Occipital lobe (tissue), 3 donors: ENCODE measurements at places on chromosomes 11 and 22. TPM values are rescaled to one million over a fixed set of nuclear protein-coding genes. Genes with fewer than 3 reads are reported as not detected.

Gene TSPAN18
- 19.7 TPM for total RNA-seq

Gene CRYBB1
- total RNA-seq: 0.62 TPM

Gene SYCE3
- not detected for total RNA-seq

Gene PLXNB2
- 46.0 TPM for total RNA-seq

Gene CBY1
- 16.5 TPM for total RNA-seq

Gene AHNAK
- 18.6 TPM for total RNA-seq

Gene PIH1D2
- total RNA-seq: 2.0 TPM

DNA sequence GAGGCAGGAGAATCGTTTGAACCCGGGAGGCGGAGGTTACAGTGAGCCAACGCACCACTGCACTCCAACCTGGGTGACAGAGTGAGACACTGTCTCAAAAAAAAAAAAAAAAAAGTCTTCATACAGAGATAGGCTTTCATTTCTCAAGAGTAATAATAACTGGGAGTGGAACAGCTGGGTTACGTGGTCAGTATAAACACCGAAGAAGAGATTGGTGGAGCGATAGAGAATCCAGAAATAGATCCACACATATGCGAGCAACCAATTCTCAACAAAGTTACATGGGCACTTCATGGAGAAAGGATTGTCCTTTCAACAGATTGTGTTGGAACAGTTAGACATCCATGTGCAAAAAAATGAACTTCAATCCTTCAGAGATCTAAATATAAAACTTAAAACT lies 24.6 kb downstream of the ZBED4 start:
- DNase-seq: no peak

DNA sequence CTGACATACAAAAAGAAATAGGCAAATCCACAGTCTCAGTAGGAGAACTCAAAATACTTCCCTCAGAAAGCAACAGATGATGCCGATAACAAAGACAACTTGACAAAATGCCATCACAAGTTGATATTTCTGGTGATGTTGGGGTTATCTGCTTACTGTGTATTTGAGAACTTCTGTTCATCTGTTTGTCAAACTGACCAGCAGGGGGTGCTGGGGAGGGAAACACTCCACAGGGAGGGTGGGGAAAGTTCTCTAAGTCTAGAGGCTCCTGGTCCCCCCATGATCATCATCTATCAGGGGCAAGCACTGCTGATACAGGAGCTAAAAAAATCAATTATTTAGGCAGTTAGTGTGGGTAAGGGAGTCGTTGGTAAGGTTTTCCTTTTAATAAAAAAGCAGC lies 19.2 kb downstream of the GLYATL1 start:
- DNase-seq: no peak

GRCh38 chr11:118200497-118200896 lies 24.1 kb upstream of the SCN2B start:
- DNase-seq: no peak

GRCh38 chr11:14766585-14766984 lies 123.0 kb downstream of the PDE3B start:
- DNase-seq: no peak

DNA sequence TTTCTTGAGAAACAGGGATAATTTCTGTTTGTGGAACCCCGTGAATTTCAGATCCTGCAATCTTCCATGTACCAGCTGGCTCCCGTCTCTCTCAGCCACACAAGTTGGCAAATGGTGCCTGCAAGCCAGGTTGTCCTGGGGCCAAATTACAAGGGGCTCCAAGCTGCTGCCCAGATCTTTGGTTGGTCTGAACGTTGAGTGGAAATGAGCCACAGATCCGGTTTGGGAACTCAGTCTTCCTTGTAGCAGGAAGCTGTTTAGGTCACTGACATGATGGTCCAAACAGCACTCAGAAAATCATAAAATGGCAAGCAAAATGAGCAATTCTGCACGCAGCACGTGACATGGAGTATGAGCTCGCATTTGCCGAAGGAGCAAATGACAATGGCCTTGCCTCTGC lies 1496.4 kb downstream of the TBC1D22A start:
- no peak for DNase-seq

GRCh38 chr11:2270322-2271076 lies at the start of gene ASCL2:
TSS of gene ASCL2 (minus strand) at chr11:2270588. CDS start at chr11:2270332, 256 bp downstream.
- no peak for DNase-seq

- no peak for DNase-seq
Observed at GRCh38 chr11:91086028-91086427, 863.2 kb upstream of the CHORDC1 start.

- DNase-seq: no peak
Observed at GRCh38 chr11:63595296-63595695, 18.9 kb downstream of the PLAAT3 start.

DNA sequence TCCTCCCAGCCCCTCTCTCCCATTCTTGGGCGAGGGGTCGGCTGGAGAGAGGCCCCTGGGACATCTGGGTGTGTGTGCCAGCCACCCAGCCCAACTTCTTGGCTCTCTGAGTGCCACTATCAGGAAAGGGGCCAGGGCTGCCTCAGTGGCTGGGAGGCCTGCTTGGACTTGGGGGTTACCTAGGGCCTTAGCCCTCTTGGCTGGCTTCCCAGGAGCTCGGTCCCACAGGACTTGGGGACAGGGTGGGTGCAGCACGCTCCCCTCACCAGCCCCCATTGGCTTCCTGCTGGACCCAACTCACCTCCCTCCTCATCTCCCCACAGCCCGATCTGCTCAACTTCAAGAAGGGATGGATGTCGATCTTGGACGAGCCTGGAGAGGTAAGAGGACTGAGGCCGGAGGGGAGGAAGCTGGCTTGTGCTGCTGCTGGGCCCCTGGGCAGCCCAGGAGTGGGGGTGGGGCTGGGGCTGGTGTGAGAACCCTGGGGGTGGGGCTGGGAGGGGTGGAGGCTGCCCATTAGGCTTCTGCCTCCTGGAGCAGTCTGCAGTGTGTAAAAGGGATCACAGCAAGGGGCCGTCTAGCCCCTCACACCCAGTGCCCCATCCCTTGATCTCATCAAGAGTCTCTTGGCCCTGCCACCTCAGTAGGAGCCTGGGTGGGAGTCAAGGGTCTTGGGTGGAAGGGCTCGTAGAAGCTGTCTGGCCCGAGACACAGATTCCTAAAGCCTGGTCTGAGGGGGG lies 54.8 kb downstream of the TRIOBP start:
- no peak for DNase-seq

DNA sequence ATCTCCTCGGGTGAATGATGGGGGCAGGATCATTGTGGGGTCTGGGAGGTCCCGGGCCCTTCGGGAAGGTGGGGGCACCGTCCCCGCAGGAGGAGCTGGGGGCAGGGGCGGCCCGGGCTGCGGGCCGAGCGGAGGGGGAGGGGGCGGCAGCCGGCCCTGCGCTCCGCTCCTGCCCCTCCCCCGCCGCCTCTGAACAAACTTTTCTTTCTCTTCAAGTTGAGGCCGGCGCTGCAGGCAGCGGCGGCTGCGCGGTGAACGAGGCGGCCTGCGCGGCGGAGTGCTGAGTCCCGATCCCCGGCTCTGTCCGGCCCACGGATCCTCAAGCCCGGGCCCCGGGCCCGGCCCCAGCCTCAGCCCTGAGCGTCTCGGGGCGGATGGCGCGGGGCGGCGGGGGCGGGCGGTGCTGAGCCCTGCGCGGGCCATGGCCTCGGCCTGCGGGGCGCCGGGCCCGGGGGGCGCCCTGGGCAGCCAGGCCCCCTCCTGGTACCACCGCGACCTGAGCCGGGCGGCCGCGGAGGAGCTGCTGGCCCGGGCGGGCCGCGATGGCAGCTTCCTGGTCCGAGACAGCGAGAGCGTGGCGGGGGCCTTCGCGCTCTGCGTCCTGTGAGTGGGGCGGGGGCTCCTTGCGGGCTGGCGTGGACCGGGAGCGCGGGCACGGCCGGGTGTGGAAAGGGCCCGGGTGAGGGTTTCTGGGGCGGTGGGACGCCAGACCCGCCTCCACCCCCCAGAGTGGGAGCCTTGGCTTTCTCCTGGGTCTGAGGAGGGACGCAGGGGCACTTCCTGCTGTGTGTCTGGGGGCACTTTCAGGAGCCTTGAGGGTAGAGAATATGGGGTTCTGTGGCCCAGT lies at the start of gene INPPL1:
INPPL1 (plus strand) TSS at position 204 of the 847 bp plus-strand sequence; CDS start at position 422, 218 bp downstream.
- DNase-seq: no peak

- DNase-seq: no peak
Observed at GRCh38 chr11:45805305-45806071, 539 bp downstream of the SLC35C1 start.

DNA sequence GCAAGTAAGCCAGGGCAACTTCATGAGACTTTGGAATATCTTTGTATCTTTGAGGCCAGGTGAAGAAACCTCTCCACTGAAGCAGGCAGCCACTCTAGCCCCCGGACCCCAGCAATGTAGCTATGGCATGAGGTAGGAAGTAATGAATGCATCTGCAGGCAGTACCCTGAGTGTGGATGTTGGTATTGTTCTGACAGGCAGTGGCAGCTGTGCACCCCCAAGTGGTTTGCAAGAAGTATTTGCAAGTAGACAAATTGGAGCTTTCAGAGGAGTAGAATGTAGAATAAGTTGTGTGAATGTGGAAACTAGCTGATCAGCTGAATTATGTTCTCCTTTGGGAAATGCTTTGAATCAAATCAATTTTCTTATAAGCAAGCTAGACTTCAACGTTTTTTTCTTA lies 194.4 kb upstream of the PGR start:
- DNase-seq: no peak

DNA sequence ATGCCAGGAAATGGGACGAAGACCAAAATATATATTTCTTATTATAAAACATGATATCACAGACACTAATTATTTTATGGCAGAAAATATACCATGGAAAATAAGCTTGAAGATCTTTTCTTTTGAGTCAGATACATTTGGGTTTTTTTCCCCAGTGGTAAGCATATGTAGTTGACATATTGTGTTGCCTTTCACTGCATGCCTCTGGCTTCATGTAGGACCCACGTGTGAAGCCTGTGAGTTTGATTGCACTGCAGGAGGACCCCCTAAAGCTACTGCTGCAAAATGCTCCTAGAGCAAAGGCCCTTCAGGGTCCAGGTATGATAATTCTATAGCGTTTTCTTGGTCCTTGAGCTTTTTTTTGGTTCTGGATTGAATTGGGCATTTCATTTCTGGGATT lies 190.7 kb upstream of the KIRREL3 start:
- no peak for DNase-seq
